ENCODE measurements at places on chromosomes 1 and 21. TPM values are rescaled to one million over a fixed set of nuclear protein-coding genes. Genes with fewer than 3 reads are reported as not detected.
A peak's percentile ranks its signal among the peaks of the same experiment; 100 is the strongest.

DNA sequence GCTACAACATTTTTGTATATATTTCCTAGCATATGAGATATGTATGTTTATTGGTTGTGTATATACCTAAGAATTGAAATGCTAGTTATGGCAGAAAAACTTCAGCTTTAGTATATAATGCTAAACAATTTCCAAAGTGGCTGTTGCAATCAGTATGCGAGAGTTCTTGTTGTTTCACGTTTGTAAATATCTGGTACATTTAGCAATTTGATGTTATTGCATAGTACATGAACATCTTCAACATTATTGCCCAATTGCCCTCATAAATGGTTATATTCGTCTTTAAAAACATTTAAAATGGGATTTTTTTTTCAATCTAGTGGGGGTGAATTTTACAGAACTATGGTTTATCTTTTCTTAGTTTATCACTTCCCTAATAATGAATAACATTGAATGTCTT lies 86.2 kb upstream of the HP1BP3 start:
- no peak for DNase-seq

GRCh38 chr1:245086389-245086969 lies 68.3 kb upstream of the KIF26B start:
- no peak for DNase-seq

DNA sequence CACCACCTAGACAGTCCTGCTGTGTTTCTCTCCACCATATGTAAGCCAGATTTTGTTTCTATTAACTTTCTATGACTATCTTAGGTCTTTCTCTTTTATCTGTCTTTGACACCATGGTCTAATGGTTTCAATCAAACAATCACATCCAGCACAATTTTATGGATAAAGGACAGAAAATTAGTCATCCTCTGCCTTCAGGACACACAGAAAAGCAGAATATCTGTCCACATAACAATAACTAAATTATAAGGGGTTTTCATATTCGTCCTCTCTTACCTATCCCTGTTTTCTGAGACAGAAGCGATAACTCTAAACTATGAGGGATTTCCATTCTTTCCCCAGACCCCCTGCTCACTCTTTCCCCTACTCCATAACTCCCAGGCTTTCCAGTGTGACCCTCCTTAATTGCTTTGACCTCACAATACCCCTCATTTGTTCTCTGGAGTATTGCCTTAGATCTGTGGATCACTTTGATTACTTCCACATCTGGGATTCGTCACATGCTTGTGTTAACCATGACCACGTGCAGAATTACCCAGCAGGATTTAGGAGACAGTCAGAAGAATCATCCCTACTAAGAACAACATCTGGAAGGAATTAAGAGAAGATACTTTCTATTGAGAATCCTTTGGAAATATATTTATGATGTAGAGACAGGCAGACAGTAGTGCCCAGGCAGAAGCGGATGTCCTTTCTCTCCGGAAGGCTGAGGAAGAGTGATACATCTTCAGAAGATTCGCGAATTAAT lies 108.2 kb upstream of the GREM2 start:
- DNase-seq: no peak

GRCh38 chr1:169676001-169676400 lies 35.4 kb downstream of the SELL start:
- DNase-seq: no peak

- DNase-seq: no peak
Measured at GRCh38 chr21:31298618-31299269, 45.3 kb downstream of the TIAM1 start.

The ZNF695 gene
- 22.3 TPM for total RNA-seq

The SLC22A15 gene
- total RNA-seq: 3.5 TPM

GRCh38 chr1:63946866-63947491 lies 173.2 kb downstream of the ROR1 start:
- no peak for DNase-seq

- no peak for DNase-seq
Measured at GRCh38 chr1:210257698-210258529, 25.3 kb downstream of the SERTAD4 start.

The CHI3L2 gene
- total RNA-seq: not detected

- peak; percentile 39 for DNase-seq
Measured at GRCh38 chr1:90045853-90046563, 51.1 kb downstream of the ZNF326 start.

DNA sequence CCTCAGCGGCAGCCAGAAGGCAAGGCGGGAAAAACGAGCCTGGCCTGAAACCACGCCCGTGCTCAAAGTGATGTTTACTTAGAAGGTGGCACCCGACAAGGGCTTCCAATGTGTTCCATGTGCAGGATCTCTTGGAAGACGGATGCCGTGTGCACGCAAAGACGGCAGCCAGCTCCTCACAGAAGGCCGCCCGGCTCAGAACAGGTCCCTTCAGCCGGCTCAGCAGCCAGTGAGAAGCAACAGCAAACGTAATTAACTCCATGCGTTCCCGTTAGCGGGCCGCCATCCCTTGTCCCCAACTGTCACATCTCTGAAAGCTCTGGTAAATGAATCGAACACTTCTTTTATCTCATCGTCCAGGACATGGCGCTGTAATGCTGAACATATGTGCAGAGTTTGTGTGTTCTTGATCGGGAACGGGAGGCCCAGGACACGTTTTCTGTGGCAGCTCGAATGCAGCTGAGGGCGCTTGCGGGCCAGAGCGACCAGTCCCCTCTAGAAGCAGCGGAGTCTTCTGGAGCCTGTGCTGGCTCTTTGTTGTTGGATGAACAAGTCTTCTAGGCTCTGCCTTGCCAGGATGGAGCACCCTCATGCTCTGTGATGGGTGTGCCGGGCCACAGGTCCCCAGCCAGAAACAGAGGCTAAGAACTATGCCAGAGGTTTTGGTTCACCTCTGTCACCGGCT lies 94.6 kb upstream of the ARHGEF16 start:
- DNase-seq: no peak

DNA sequence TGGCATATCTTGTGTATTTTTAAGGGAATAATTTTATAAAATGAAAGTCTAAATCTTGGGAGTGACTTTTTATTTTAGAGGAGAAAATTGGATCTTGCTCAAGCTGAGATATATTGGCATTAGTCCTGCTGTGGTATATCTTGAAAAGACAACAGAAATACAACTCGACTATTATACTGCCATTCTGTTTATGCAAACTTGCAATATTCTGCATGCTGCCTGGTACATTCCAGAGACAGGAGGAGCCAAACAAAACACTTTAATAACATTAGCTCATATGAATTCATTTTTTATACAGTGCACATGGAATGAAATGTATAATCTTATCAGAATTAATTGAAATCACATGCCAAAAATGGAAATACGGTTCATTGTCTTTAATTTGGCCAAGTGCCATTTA lies 176.0 kb upstream of the NRIP1 start:
- no peak for DNase-seq

GRCh38 chr1:36300526-36300925 lies 5.6 kb upstream of the SH3D21 start:
- DNase-seq: no peak

The LCE6A gene
- total RNA-seq: not detected

DNA sequence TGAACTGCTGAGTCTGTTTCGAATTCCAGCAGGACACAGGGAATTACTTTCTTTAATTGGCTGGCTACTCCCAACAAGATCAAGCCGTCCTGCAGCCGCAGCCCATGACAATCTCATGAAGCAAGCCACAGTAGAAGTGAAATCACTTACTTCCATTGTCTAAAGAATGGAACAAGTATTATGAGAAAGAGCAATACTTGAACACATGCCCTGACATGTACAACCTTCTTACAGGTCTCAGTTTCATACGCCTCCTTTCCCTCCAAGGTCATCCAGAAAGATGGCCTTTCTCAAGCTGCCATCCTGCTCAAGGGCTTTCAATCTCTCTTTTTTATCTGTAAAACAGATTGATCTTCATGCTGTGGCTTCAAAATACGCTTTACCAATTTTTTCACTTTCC lies 85.1 kb downstream of the PCSK9 start:
- no peak for DNase-seq

GRCh38 chr1:17375651-17376050 lies 3.7 kb downstream of the PADI6 start:
- no peak for DNase-seq

- no peak for DNase-seq
Measured at GRCh38 chr1:94627771-94628498, 86.4 kb upstream of the F3 start.

The ITLN2 gene
- total RNA-seq: 2.4 TPM

GRCh38 chr1:231236208-231236591 lies 4.8 kb upstream of the GNPAT start:
- no peak for DNase-seq

DNA sequence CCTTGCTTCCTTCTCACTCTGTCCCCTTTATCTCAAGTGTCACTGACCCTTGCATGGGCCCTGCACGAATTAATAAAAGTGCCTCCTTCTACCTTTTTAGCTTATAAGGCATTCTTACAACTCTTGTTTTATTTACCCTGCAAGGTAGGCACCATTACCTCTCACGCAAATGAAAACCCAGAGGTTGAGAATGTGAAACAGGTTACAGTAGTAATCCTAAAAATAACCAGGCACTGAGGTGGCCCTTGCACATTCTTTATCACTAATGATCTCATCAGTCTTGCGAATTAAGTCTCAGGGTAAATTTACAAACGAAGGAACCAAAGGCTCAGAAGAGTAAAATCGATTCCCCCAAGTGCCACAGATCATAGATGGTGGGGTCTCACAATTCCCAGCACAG lies 3.7 kb downstream of the GLIS1 start:
- no peak for DNase-seq

- no peak for DNase-seq
Measured at GRCh38 chr1:28416509-28417194, 47.1 kb downstream of the PHACTR4 start.

The TFF2 gene
- not detected for total RNA-seq

- DNase-seq: no peak
Measured at GRCh38 chr1:229209816-229210215, 61.1 kb upstream of the RAB4A start.

DNA sequence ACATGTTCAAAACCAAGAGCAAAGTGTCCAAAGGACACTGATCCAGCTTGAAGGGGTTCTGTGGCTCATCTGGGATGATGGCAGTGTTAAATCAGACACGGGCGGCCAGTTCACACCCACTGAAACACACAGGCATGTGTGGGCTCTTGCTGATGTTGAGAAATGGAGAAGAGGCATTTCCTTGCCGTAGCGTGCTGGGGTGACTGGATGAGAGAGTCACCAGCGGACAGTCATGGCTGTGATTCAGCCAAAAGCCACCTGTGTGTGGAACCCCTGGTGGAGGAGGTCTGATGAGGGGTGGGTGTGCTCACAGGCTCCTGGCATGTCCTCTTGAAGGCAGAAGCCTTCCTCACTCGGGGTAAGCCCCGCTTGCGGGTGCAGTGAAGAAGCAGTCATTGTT lies 7.2 kb downstream of the C1orf35 start:
- peak; percentile 20 for DNase-seq

The MCOLN2 gene
- 1.3 TPM for total RNA-seq

DNA sequence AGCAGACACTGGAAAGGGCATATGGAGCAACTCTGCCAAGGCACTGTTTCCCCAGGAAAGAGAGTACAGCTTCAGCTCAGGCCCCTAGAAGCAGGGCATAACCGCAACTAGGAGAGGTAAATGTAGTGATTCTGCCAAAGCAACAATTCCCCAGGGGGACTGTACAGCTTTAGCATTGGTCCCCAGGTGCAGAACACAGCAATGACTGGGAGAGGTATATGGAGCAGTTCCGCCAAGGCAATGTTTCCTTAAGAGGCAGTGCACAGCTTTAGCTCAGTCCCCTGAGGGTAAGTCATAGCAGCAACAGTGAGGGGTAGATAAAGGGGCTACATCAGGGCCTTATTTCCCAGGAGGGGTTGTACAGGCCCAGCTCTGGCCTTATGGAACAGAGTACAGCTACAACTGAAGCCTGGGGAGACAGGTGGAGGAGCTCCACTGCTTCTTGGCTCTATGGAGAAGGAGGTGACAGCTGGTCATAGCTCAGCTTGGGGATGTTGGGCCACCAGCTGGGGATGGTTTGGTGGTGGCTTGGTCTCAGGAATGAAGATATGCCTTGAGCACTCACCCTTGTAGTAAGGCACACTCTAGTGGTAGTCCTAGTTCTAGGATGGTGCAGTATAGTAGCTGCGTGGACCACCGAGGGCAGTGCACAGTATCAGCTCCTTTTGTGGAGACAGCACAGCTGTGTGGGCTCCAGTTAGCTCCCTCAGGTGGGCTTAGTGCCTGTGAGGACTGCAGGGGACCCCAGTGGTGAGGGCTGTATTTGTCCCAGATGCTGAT lies 582.7 kb downstream of the PTPRC start:
- no peak for DNase-seq

The TRIM67 gene
- not detected for total RNA-seq

- no peak for DNase-seq
Measured at GRCh38 chr21:38688068-38688467, 117.7 kb upstream of the ETS2 start.

Data from H9 (cell line).